ENCODE measurements at places on chromosomes 1 and 21.
A peak's percentile ranks its signal among the peaks of the same experiment; 100 is the strongest.

GRCh38 chr1:176789571-176790090 lies 326.7 kb downstream of the PAPPA2 start:
- DNase-seq, result no peak

- no peak for DNase-seq
Measured at GRCh38 chr21:36103434-36103833, 31.4 kb upstream of the CBR3 start.

GRCh38 chr1:157156058-157156541 lies 17.9 kb upstream of the ETV3 start:
- peak; percentile 81 for DNase-seq

- DNase-seq, result no peak
Measured at GRCh38 chr1:6014130-6014999, 22.1 kb upstream of the NPHP4 start.

DNA sequence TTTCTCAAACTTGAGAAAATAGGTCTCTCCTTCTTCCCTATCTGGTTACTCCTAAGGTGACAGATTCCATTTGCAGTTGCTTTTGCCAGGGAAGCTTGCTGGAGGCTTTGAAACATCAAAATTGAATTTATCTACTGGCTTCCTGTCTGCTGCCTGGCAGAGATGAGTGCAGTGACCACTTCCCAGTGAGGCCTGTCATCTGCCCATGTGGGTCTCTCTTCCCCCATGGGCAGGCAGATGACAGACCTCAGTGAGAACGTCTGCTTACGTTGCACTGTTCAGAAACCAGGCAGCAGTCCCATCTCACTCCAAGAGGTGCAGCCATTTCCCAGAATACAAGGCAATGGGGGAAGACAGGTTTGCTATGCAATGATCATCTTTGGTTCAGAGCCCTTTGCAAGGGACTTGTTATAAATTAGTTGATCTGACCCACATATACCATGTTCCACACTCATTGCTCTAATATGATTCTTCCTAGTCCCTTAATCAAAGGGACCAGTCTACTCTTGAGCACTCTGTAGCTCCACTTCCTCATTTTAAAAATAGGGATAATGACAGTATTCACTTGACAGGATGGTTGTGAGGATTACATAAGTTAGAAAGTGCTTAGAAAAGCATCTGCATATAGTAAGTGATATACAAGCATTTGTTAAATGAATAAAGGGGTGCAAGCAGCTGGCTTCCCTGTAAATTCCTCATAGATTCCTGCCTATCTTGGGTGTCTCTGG lies 10.6 kb downstream of the PGBD5 start:
- DNase-seq, result no peak

DNA sequence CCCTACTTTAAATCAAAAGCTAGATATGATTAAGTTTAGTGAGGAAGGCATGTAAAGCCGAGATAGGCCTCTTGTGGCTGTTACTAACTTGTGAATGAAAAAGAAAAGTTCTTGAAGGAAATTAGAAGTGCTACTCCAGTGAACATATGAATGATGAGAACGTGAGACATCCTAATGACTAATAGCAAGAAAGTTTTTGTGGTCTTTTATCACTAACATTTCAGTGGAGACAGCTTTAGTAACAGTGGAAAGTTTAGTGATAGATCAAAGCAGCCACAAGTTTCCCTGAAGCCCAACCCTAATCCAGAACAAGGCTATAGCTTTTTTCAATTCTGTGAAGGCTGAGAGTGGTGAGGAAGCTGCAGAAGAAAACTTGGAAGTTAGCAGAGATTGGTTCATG lies 73.6 kb upstream of the LRRC8B start:
- DNase-seq, result peak; percentile 26

- DNase-seq, result no peak
Measured at GRCh38 chr21:45532826-45533360, 9.3 kb downstream of the SLC19A1 start.

- DNase-seq, result no peak
Measured at GRCh38 chr1:114208106-114208505, 54.4 kb upstream of the SYT6 start.

DNA sequence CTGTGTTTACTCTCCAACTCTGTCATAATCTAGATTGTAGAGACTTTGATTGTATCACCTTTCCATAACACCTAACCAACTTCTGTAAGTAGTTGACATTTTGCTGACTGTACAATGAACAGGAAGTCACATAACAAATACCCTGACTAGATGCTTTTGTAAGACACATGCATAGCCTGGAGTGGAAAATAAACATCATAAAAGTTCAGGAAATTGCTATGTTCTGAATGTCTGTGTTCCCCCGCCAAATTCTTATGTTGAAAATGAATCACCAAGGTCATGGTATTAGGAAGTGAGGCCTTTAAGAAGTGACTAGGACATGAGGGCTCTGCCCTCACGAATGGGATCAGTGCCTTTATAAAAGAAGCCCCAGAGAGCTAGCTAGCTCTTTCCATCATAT lies 40.4 kb upstream of the ZSWIM5 start:
- no peak for DNase-seq

DNA sequence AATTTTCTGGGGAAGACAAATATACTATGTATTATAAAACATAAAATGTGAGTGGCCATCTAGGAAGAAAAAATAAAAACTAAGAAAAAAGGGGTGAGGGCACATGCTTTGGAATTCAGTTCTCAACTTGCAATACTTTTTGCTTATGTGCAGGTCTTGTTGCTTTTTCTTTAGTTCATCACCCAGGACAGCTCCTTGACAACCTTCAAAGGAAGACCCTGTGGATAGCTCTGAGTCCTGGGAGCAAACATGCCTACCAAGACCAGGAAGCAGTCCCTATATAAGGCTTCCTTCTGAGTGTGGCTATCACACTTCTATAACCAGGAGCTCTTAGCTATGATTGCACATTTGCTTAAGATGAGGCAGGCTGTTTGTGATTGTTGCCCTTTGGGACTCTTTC lies 78.0 kb downstream of the WDR64 start:
- DNase-seq, result no peak

GRCh38 chr21:43639470-43640353 lies 19.6 kb downstream of the HSF2BP start:
- no peak for DNase-seq

DNA sequence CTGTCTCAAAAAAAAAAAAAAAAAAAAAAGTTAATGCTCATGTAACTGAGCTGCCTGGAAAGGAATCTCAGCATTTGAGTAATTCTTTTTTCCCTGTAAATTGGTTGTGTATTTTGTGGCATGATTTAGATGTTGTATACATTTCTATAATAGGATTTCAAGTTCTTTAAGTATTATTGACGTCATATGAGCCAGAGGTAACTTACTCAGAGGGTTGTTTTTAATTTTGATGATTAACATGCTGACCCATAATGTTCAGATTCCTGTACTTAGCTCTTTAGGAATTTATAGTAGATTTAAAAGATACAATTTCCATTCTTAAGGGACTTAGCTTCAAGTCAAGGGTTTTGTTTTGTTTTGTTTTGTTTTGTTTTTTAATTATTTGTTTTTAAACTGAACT lies 120.4 kb downstream of the CACHD1 start:
- no peak for DNase-seq

DNA sequence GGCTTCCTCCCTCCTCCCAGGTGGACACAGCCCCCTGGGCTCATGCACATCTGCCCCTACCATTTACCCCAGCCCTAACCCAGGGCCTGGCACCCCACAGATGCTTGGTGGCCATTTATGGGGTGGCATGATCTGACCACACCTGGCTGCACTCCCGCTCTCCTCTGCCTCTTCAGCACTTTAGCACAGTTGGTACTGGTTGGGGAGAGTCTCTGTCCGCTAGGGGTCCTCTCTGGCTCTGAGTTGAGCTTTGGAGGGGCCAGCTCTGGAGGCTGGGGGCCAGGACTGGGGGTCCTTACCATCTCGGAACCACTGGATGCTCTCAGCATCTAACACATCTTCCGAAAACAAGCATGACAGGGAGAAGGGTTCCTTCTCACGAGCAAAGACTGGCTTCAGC lies 17.4 kb downstream of the MYOM3 start:
- no peak for DNase-seq

GRCh38 chr1:9181176-9181906 lies 52.4 kb upstream of the GPR157 start:
- DNase-seq, result peak; percentile 72

DNA sequence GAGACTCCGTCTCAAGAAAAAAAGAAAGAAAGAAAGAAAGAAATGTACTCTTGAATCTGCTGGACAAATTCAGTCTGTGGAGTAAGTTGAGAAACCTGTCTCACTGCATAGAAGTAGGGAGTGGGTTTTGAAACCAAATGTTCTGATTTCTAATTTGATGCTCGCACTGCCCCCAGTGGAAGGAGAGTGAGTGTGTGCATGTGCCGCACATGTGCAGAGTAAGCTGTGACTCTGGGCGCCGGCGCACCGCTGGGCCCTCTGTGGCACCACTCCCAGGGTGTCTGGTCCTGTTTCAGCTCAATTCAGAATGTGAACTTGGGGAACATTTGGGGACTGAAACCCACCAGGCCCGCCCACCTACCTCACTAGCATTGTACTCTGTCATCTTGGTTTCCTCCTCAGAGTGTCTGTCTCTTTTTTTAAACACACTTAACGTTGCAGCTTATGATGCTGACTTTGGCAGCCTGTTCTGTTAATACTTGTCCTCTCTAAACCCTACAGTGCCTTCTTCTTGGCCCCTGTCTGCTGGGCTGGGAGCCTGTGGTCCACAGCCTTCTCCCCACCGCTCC lies 104.6 kb downstream of the CACNA1E start:
- no peak for DNase-seq

GRCh38 chr1:115467196-115467595 lies 129.1 kb upstream of the NGF start:
- no peak for DNase-seq

GRCh38 chr1:36397083-36397377 lies 678 bp downstream of the LSM10 start:
- no peak for DNase-seq

- DNase-seq, result no peak
Measured at GRCh38 chr1:219564109-219564508, 48.8 kb downstream of the ZC3H11B start.

DNA sequence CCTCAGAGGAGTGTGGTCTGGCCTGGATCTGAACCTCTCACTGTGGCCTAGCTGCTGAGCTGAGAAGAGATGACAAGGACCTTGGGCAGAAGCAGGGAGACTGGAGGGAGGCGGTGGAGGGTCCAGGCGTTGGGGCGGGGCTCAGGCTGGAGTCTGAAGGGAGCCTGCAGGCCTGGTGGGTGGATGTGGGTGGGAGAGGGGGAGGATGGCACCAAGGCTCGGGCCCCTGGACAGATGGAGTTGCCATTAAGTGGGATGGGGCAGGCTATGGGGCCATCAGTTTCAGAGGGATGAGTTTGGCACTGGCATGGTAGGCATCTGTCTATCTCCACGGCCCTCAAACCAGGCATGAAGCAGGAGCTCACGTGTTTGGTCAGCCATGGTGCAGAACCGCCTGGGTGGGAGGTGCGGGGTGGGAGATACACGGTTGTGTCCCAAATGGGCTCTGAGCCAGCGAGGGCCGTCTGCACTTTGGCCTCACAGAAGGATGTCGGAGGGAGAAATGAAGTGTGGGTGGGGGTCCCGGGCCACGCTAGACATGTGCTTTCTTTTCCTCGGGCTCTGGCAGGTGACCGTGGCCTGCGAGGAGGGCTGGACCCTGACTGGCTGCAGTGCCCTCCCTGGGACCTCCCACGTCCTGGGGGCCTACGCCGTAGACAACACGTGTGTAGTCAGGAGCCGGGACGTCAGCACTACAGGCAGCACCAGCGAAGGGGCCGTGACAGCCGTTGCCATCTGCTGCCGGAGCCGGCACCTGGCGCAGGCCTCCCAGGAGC lies 23.6 kb downstream of the PCSK9 start:
- no peak for DNase-seq

DNA sequence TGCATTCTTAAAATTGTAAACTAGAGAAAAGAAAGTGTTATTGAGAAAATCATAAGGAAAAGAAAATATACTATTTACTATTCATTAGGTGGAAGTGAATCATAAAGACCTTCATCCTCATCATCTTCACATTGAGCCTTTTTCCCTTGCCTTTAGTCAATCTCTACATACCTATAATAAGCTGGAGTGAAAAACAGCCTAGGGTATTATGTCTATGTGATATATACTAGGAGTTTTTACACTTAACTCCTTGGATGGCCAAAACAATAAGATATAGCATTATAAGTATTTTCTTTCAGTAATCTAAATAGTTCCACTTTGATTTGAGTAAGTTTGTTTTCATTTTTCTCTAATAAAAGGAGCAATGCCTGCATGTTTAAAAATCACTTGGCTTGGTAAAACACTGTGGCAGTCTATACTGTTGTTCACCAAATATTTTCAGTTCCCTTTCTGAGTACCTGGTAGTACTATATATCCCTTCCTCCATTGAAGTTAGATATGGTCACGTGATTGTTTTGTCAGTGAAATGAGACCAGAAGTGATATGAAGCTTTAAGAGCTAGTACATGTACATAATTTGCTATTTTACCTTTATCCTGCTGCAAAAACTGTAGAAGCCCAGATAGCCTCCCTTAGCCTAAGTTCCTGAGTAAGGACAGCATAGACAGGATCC lies 78.3 kb downstream of the CLEC20A start:
- no peak for DNase-seq

DNA sequence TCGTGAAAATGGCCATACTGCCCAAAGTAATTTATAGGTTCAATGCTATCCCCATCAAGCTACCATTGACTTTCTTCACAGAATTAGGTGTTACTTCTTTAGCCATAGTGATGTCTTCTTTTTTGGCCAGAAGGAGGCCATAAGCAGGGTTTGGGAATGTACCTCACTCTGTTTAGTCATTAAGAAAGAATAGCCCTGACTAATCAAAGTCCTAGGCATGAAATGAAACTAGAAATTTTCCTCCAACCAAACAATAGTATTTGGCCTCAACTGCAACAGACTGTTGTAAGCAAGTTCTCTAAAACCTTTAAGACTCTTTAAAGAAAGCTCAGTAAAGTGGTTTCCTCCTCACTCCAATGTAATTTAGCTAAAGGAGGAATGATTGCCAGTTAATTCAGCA lies 163.9 kb downstream of the AKT3 start:
- no peak for DNase-seq

DNA sequence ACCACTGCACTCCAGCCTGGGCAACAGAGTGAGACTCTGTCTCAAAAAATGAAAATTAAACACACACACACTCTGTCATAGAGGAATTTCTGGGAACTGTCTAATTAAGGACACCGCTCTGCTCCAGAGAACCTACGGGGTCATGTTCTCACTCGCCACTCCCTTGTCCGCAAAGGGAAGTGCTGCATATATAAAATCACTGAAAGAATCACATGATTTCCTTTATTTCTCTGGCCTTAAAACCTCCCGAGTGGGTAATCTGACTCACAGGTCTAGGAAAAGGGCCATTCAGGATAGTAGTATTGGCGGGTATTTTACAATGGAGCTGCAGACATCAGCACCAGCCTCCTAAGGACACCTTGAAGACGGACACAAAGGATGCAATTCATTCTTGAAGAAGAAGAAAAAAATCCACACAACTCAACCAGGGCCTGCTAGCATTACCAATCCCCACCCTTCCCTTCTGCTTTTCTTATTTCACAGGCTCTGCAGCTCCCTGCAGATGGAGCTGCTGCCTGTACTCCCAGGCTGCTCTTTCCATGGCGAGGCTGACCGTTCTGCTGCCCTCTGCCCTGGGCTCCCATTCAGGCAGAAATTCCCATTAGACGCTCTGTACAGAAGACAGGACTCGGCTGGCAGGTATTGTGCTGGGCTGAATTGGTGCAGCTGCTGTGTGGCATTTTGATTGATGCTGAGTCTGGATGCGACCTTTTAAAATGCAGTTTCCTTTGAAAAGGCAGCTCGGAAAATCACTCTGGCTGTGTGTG lies 53.3 kb upstream of the FAM89A start:
- no peak for DNase-seq

All from activated CD4-positive, alpha-beta T cell treated with anti-CD3 and anti-CD28 coated beads, Interleukin-2, amount 10 ng/mL, durations not matched to agents 7 days and 5 days (primary cell).